ENCODE measurements at places on chromosomes 2 and 18.

DNA sequence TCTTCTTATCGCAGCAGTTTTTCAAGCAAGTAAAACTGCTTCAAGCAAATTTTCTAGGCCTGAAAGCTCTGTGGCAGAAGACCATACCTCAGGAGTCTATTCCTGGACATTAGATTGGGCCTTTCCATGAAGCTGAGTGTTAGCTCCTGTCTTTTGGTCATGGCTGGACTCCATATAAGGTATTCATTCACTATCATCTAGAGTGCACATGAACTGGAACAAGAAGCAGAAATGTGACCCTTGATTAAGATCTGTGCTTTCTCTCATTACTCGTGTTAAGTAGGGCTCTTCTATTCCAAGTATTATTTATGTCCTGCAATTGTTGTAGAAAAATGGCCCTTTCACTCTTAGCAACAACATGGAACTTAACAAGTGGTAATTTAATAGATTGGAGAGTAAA, 5.9 kb upstream of the GULP1 start:
- no peak for DNase-seq

DNA sequence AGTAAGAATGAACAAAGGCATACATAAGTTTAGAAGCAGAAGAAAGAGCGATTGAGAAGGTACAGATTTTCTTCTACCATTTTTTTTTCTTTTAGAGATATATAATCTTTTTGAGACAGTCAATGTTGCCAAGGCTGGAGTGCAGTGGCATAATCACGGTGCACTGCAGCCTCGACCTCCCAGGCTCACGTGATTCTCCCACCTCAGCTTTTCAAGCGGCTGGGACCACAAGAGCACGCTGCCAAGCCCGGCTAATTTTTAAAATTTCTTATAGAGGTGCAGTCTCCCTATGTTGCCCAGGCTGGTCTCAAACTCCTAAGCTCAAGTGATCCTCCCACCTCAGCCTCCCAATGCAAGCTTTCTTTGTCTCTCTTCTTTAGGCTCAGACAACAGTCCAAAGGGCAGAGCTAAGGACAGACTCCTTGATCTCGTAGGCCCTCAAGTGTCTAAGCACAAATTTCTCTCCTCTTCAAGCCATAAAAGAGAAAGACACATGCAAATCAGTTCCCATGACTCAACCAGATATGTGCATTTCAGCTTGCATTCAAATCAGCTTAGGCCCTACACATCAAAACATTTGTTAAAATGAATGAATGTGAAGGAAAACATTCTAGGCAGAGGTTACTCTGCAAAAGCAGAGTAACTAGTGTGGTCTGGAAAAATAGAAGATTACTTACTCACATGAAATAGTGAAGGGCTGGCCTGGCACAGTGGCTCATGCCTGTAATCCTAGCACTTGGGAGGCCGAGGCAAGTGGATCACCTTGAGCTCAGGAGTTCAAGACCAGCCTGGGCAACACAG, 18.0 kb downstream of the ITSN2 start:
- DNase-seq, result no peak

DNA sequence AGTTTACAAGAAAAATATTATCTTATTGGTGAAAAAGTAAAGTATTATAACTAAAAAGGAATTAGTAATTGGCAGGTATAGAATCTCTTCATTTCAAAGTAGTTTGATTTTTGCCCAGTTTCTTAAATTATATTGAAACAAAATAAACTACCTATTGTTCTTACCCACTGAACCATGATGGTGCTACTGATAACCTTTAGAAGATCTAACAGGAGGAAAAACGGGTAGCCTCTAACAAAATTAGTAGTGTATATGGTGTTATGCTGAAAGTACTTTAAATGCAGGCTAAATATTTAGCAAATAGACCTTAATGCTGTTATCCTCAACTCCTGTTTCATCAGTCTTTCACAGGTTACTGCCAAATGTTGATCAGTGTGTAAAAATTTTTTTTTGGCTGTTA, 19.1 kb downstream of the MRPS9 start:
- DNase-seq, result no peak

DNA sequence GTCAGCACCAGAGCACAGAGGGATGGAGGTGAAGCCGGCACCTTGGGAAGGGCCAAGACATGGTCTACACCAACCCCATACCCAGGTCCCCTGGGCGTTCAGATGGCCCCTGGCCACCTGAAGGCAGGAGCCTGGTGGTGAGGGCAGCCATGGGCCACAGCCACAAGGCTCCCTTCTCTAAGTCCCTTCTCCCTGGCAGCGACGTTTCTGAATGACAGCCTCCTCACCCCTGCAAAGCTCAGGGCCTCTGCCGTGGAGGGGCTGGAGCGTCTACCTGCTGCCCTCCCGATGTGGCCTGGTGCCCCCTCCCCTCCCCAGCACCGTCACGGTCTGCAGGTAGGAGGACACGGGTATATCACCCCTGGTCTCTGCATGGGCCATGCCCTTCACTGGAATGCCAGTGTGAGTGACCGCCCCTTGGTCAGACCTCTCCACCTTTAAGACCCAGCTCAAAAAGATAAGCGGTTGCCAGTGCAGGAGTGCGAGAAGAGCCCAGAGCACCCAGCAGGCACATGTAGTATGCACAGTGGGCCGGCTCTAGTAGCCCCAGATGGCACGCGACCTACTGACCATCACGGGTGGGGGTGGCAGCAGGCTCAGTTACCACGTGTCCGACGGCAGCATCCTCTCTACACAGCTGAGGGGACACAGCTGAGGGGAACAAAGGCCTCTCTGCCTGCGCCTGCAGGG, 46.6 kb downstream of the HS6ST1 start:
- DNase-seq, result no peak

GRCh38 chr2:151096235-151096634, 165.4 kb downstream of the RBM43 start:
- DNase-seq, result no peak

DNA sequence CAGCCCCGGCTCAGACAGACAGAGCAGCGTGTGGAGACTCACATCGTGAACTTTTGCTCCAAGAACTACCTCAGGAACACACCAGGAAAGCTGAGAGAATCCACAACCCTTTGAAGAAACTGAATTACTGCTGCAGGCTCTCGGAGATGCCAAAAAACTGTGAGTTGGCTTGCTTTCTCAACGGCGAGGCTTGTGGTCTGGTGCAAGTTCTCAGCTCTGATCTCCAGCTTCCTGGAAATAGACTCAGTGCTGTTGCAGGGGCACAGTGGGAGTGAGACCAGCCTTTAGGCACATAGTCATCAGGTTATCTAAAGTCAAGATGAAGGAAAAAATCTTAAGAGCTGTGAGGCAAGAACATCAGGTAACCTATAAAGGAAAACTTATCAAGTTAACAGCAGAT, 273.7 kb upstream of the LRATD1 start:
- DNase-seq, result no peak

DNA sequence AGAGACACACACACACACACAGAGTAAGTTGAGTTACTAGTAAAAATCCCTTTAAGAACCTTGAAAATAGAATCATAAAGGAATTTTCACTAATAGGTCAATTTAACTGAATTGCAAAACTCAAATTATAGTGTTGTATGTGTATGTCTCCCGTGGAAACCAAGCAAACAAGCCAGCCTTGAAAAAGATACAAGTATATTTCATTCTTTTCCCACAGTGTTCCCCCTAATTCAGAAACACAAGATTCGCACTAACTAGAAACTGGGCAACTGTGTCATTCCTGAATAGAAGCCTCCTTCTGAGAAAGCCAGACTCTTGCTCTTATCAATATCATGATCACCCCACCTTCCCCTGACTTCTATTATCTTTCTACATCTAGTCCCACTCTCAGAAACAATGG, 229.5 kb downstream of the PIEZO2 start:
- no peak for DNase-seq

- no peak for DNase-seq
Observed at GRCh38 chr2:28377195-28377816, 15.4 kb upstream of the FOSL2 start.

GRCh38 chr2:224958873-224959272, 83.4 kb downstream of the DOCK10 start:
- DNase-seq, result no peak

DNA sequence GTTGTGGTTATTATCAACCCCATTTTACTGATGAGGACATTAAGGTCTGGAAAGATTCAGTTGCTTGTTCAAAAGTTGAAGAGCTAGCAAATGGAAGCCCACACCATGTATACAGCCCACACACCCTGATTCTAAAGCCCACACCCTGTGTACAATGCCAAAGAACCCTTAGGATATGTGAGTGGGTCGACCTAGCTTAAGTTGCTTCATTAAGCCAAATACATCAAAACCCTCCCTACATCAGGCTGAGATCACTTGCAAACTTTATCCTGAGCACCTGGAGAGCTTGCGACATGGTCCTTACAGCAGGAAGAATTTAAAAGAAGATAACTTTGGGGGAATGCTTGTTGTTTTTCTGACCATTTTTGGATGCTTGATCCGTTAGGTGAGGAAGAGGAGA, 435 bp upstream of the ARHGAP25 start:
- no peak for DNase-seq

DNA sequence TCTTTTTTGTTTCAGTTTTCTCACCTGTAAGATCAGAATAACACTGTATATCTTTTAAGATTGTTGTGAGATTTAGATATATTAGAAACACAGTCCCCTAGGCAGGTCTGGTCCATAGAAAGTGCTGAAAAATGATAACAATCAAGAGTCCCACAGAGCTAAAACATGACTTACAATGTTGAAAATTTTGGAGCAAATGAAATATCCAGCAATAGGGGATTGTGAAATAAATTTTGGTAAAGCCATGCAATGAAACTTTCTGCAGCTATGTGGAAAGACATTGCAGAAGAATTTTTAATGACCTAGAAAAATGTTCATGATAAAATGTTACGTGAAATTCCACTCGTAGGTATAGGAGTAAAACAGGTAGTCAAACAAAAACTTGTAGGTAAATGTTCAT, 127.6 kb upstream of the SERPINE2 start:
- no peak for DNase-seq

DNA sequence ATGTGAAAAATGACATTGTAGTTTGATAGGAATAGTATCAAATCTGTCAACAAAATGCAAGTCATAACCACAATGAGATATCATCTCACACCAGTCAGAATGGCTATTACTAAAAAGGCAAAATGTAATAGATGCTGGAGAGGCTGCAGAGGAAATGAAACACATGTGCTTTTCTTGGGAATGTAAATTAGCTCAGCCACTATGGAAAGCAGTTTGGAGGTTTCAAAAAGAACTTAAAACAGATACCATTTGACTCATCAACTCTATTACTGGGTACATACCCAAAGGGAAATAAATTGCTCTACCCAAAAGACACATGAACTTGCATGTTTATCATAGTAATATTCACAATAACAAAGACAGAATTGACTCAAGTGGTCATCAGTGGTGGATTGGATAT, 572.6 kb downstream of the TRIB2 start:
- no peak for DNase-seq

GRCh38 chr2:31476511-31477180, 62.1 kb upstream of the XDH start:
- no peak for DNase-seq

DNA sequence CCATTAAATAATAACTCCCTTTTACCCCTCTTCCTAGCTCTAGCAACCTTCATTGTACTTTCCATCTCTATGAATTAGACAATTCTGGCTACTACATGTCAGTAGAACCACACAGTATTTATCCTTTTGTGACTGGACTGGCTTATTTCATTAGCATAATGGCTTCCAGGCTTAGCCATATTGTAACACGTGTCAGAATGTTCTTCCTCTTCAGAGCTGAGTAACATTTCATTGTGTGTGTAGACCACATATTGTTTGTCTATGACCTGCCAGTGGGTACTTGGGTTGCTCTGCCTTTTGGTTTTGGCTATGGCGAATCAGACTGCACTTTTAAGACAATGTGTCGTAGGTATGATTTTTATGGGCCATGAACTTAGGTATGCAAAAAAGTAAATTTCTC, 20.9 kb downstream of the TSN start:
- DNase-seq, result no peak

GRCh38 chr2:239268549-239268948, 132.3 kb downstream of the HDAC4 start:
- no peak for DNase-seq

- DNase-seq, result no peak
Observed at GRCh38 chr2:241686324-241686649, 328 bp downstream of the DTYMK start.

DNA sequence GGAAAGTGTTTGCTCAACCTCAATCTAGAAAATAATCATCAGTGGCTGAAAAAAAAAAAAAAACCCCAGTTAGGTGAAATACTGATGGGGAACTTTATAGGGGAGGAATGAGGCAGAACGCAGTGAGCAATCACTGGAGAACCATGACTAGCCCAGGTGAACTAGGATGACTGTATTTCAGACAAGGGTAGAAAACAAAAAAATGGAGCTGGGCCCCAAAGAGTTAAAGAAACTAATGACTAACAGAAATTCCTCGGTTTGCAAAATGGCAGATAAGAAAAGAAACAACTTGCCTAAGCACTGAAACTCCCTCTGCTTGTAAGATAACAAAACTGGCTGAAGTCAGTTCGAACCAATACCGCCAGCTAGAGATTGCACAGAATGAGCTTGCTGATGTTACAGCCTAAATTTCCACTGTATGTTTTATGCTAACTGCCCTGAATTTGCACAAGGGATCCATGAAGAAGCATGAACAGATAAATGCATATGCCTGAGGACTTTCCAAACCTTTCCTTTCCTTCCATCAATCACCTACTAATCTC, 245.9 kb downstream of the METTL4 start:
- DNase-seq, result no peak

- peak; percentile 27 for DNase-seq
Observed at GRCh38 chr18:21112140-21112473, 494 bp upstream of the ROCK1 start.

DNA sequence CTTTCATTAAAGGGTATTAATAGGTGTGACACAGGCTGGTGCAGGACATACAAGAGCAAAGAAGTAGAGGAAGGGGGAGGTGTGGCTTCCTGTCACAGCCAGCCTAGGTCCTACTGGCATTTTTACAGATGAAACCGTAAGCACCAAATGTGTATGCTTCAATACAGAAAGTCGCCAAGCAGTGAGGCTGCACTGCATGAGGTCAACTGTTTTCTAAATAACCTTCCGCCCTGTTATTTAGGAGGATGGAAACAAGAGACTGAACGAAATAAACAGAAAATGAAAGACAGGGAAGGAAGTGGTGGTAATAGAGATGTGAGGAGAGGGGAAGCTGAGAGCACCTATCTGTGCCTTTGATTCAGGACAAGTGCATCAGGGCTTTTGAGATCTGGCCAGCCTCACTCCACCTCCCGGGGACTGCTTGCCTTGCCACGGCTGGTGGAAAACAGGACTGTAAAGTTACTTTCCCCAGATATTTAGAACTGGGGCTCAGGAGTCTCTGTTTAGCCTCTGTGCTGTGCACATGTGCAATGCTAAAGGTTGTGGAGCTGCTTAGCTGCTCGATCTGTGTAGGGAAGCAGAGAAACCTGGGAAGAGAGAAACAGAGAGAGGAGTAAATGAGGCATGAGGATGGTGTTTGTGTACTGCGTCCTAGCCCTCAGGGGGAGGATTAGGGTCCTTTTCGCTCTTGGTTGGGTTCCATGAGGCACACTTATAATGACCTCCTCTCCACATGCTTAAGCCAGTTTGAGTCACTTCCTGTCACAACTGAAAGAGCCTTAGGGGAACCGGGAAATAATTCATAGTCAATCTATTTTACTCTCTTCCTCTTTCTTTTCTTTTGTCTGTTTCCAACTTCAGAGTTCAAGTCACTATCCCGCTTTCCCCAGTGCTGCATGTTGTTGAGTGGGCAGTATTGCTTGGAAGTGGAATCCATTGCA, 62.3 kb upstream of the BOD1L2 start:
- DNase-seq, result no peak

- DNase-seq, result no peak
Observed at GRCh38 chr2:138359532-138359931, 142.0 kb upstream of the SPOPL start.

GRCh38 chr2:236932831-236933361, 152.8 kb upstream of the COPS8 start:
- no peak for DNase-seq
